SJSA1 (cell line): ENCODE measurements at places on chromosomes 4 and X. TPM values are rescaled to one million over a fixed set of nuclear protein-coding genes. Genes with fewer than 3 reads are reported as not detected.
A peak's percentile ranks its signal among the peaks of the same experiment; 100 is the strongest.

The TMSB15A gene
- total RNA-seq = 44.2 and 52.0 TPM in 2 replicates

The PGRMC1 gene
- 143 and 174 TPM in 2 replicates for total RNA-seq

The FAT1 gene
- total RNA-seq = 338 and 483 TPM in 2 replicates

The UGT2B10 gene
- total RNA-seq = not detected in 2 replicates

The ANXA3 gene
- 87.5 and 125 TPM in 2 replicates for total RNA-seq

The SPANXB1 gene
- total RNA-seq = not detected in 2 replicates

The DDIT4L gene
- total RNA-seq = 2.1 and 2.6 TPM in 2 replicates

GRCh38 chr4:8200302-8200975 lies 1.3 kb downstream of the SH3TC1 start:
- no peak overlapping the region for H3K27ac ChIP-seq
- no peaks in the 10 kb centered on the region for H3K36me3 ChIP-seq
- H3K4me1 ChIP-seq = peaks cover 18% of the 10 kb centered on the region
- no peak overlapping the region for H3K4me3 ChIP-seq

DNA sequence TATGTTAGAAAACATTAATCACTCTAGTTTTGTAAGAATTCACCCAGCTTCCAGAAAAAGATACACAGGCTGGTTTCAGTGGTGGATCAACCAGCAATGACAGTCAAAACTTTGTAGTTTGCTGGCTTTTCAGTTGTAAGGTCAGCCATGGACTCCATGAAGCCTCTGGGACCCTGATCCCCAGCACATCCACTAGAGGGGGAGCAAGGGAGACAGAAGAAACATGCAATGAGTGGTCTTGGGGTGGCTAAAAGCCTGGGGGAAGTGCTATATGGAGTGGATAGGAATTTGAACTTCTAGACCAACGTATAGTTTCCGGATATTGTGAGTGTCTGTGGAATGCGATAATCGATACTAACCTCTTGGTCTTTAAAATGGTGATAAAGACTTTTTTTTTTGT lies 72.7 kb downstream of the AFF2 start:
- H3K36me3 ChIP-seq = no peaks in the 10 kb centered on the region
- no peak overlapping the region for H3K4me3 ChIP-seq
- H3K27me3 ChIP-seq = no peaks in the 10 kb centered on the region
- no peak overlapping the region for H3K27ac ChIP-seq
- no peak for DNase-seq

- DNase-seq = no peak
- no peaks in the 10 kb centered on the region for H3K4me1 ChIP-seq
- no peaks in the 10 kb centered on the region for H3K36me3 ChIP-seq
- no peak overlapping the region for H3K4me3 ChIP-seq
These were observed 156.6 kb downstream of the ANKRD50 start for GRCh38 chr4:124555959-124556358.

- no peak for DNase-seq
- no peak overlapping the region for H3K4me3 ChIP-seq
- H3K36me3 ChIP-seq = no peaks in the 10 kb centered on the region
- no peaks in the 10 kb centered on the region for H3K27me3 ChIP-seq
- no peak overlapping the region for H3K27ac ChIP-seq
- no peaks in the 10 kb centered on the region for H3K4me1 ChIP-seq
These were observed 16.9 kb upstream of the ZIC3 start for GRCh38 chrX:137549073-137549472.

- DNase-seq = no peak
- H3K27me3 ChIP-seq = no peaks in the 10 kb centered on the region
- H3K4me3 ChIP-seq = no peak overlapping the region
These were observed 237.1 kb downstream of the ZNF674 start for GRCh38 chrX:46308110-46308509.

DNA sequence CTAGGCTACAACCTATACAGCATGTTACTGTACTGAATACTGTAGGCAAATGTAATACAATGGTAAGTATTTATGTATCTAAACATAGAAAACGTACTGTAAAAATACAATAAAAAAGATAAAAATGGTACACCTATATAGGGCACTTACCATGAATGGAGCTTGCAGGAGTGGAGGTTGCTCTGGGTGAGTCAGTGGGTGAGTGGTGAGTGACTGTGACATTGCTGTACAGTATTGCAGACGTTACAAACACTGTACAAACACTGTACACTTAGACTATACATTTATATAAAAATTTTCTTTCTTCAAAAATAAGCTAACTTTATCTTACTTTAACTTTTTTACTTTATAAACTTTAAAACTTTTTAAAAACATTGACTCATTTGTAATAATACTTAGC lies 190.3 kb upstream of the NR3C2 start:
- DNase-seq = no peak
- no peaks in the 10 kb centered on the region for H3K27me3 ChIP-seq
- no peak overlapping the region for H3K4me3 ChIP-seq
- H3K4me1 ChIP-seq = no peaks in the 10 kb centered on the region

DNA sequence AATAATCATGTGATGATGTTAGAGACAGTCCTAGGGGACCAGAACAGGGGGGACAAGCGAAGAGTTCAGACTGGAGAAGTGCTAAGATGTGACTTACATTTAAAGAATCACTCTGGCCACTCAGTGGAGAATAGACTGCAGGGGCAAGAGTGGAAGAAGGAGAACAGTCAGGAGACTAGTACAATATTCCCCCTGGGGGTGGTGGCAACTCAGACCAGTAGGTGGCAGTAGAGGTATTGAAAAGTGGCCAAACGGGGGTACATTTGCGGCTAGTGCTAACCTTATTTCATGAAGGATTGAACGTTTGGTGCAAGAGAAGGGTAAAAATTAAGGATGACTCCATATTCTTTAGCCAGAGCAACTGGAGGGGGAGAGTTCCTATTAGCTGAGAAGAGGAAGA lies 2.7 kb upstream of the BMX start:
- H3K27ac ChIP-seq = no peak overlapping the region
- no peaks in the 10 kb centered on the region for H3K27me3 ChIP-seq
- DNase-seq = peak; percentile 44
- no peak overlapping the region for H3K4me3 ChIP-seq

- DNase-seq = no peak
- H3K36me3 ChIP-seq = no peaks in the 10 kb centered on the region
- H3K27me3 ChIP-seq = no peaks in the 10 kb centered on the region
- no peaks in the 10 kb centered on the region for H3K4me1 ChIP-seq
- no peak overlapping the region for H3K4me3 ChIP-seq
These were observed 1031.3 kb downstream of the C4orf33 start for GRCh38 chr4:130127297-130127696.

DNA sequence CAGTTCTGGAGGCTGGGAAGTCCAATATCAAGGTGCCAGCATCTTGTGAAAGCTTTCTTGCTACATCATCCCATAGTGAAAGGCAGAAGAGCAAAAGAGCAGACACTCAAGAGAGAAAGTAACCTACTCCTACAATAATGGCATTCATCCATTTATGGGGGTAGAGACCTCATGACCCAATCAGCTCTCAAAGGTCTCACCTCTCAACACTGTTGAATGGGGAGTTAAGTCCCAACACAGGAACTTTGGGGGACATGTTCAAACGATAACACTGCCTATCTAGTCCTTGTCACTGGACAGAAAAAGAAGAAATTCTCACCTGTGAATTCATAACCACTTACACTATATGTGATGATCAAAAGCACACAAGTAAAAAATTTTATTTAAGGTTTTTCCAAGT lies 6.6 kb upstream of the NFKB1 start:
- H3K36me3 ChIP-seq = no peaks in the 10 kb centered on the region
- H3K27me3 ChIP-seq = no peaks in the 10 kb centered on the region
- H3K27ac ChIP-seq = no peak overlapping the region
- no peak overlapping the region for H3K4me3 ChIP-seq
- DNase-seq = no peak

DNA sequence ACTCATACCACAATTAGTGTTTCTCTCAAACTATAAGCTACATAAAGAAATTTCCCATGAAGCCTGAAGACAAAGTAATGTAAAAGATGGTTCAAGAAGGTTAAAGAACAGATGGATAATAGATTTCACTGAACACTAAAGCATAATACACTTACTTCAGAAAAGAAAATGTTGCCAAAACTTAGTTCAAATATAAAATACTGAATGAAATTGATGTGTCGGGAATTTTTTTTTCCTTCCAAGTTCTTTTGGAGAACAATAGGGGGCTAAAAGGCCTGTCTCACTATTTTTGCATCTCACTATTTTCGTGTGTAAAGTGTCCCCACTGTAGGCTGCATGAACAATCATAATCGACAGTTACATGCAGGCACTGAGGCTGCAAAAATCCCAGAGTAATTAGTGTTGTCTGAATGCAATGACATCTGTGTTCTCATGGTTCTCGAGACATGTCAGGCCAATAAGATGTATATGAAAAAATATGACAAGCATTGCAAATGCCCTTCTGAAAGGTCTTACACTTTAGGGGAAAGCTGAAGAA lies 11.9 kb upstream of the MAB21L2 start:
- H3K36me3 ChIP-seq = no peaks in the 10 kb centered on the region
- H3K4me3 ChIP-seq = no peak overlapping the region
- H3K27me3 ChIP-seq = no peaks in the 10 kb centered on the region
- H3K4me1 ChIP-seq = no peaks in the 10 kb centered on the region
- no peak for DNase-seq

- H3K4me3 ChIP-seq = no peak overlapping the region
- no peaks in the 10 kb centered on the region for H3K36me3 ChIP-seq
- DNase-seq = no peak
These were observed 92.3 kb upstream of the ADRA2C start for GRCh38 chr4:3673716-3674478.

DNA sequence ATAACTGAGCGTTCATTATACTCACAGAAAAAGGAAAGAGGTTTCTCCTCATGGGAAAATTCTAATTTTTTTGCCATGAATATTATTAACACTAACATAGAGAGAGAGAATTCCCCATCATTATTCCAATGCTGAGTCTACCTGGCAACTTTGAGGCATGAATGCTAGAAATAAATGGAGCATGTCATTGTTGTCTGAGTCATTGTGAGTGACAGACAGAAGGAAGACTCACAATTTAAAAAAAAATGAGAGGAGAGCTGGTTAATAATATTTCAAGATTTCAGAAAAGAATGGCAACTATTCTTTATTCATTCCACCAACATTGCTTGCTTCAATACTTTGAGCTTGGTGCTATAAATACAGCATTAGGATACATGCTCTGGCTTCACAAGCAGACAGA lies 170.4 kb upstream of the HS3ST1 start:
- H3K27ac ChIP-seq = no peak overlapping the region
- H3K36me3 ChIP-seq = no peaks in the 10 kb centered on the region
- no peak for DNase-seq
- H3K4me3 ChIP-seq = no peak overlapping the region
- H3K4me1 ChIP-seq = no peaks in the 10 kb centered on the region

DNA sequence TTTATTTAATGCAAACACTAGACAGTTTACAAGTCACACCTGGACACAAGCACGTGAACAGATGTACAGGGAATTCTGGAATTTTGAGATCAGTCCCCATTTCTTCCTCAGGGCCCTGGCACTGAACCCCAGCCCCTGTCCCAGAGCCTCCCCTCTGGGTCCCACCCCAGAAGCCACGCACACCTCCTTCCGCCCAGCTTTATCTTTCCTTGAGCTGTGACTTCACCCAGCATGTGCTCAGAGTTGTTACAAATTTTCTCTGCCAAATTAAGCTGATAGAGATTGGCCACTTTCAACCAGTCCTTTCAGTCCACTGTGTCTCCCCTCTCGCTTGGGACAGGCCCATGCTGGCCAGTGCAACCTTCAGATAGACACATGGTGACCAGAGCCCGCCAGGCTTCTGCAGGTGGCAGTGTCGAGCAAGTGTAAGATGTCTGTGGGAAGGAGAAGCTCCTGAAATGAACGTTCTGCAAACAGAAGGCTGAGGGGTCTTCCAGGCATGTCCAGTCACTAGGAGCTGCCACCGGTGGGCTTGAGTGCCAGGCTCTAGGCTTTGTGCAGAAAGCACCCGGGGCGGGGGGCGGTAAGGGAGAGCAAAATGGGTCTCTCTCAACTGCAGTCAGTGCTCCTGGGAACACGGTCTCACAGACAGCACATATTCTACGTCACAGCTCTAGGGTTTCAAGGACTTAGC lies 73.3 kb downstream of the MTMR1 start:
- H3K4me1 ChIP-seq = peaks cover 16% of the 10 kb centered on the region
- DNase-seq = no peak
- H3K27me3 ChIP-seq = no peaks in the 10 kb centered on the region
- H3K4me3 ChIP-seq = no peak overlapping the region
- no peaks in the 10 kb centered on the region for H3K36me3 ChIP-seq

DNA sequence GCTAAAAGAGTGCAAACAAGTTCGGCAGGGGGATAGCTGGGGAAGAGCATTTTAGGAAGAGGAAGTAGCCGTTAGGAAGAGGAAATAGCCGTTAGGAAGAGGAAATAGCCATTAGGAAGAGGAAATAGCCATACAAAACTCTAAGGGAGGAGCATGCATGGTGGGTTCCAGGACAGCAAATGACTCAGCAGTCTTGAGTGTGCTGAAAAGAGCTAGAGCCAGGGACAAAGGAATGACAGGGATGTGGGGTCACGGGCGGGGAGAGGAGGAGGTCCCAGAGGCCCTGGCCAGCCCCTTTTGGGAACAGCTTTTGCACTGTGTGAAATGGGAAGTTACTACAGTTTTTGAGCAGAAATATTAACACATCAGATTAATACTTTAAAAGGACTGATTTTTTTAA lies 882.6 kb downstream of the TRIML1 start:
- no peaks in the 10 kb centered on the region for H3K27me3 ChIP-seq
- no peak overlapping the region for H3K27ac ChIP-seq
- H3K4me3 ChIP-seq = no peak overlapping the region
- H3K36me3 ChIP-seq = no peaks in the 10 kb centered on the region
- DNase-seq = no peak

DNA sequence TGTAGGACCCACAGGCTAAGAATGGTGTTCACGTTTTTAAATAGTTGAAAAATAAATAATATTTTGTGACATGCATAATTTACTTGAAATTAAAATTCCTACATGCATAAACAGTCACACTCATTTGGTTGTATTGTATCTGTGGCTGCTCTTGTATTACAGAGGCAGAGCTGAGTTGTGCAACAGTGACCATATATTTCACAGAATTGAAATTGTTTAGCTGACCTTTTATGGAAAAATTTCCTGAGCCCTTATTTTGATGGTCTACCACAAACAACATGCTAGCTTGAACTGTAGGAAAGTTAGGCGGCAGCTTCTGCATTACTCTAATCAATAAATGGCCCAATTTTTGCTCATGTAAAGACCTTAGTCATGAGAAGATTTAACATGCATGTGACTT lies 633.4 kb upstream of the AADAT start:
- DNase-seq = no peak
- H3K27me3 ChIP-seq = no peaks in the 10 kb centered on the region
- H3K36me3 ChIP-seq = no peaks in the 10 kb centered on the region
- no peak overlapping the region for H3K27ac ChIP-seq
- no peaks in the 10 kb centered on the region for H3K4me1 ChIP-seq
